ENCODE measurements at places on chromosomes 7 and 10.

DNA sequence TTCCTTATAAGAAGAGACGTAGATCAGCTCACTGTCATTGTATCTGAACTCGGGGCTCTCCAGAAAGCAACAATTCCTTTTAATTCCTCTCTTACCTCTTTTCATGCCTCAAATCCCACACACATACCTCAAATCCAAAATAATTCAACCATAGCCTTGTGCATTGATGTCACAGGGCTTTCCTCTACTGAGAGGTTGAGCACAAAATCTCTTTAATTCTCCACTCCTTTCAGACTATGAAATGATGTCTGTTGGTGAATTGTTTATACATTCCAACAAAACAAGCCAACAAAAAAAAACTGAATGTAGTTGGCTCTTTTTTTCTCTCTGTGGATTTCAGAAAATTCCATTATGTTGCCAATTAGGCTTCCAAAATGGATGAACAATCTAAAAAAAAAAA, 53.2 kb downstream of the BPGM start:
- DNase-seq = no peak

- no peak for DNase-seq
These were observed 312.5 kb upstream of the CHRM2 start for GRCh38 chr7:136555933-136556332.

DNA sequence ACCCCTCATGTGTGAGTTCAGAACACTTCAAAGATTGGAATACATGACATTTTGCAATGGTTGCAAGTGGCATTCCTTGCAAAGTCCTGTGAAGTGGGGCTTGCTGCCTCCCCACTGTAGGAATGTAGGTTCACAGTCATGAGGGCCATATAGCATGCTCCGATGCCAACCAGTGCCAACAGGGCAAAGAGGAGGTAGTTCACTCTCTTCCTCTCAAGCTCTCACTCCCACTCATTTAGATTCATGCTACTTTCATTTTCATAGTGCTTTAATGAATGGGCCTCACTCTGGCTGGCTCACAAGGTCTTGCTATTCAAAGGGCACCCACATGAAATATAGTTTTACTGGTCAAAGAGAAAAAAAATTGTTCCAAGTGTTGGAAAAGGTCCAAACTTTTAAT, 169.9 kb upstream of the AOAH start:
- DNase-seq = no peak

- DNase-seq = no peak
These were observed 624.5 kb upstream of the VSTM2A start for GRCh38 chr7:53917637-53918036.

DNA sequence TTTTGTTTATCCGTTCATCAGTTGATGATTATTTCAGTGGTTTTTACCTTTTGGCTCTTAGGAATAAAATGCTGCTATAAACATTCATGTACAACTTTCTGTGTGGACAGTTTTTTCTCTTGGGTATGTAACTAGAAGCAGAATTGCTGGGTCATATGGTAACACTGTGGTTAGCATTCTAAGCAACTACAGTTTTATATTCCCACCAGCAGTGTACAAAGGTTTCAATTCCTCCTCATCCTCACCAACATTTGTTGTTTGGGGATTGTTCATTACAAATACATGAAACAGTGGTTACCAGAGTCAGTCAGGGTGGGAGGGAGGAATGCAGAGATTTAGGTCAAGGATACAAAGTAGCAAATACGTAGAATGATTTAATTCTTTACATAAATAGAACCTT, 97.0 kb downstream of the NPSR1 start:
- DNase-seq = no peak

- DNase-seq = no peak
These were observed 10.3 kb downstream of the CDHR1 start for GRCh38 chr10:84204610-84205009.

DNA sequence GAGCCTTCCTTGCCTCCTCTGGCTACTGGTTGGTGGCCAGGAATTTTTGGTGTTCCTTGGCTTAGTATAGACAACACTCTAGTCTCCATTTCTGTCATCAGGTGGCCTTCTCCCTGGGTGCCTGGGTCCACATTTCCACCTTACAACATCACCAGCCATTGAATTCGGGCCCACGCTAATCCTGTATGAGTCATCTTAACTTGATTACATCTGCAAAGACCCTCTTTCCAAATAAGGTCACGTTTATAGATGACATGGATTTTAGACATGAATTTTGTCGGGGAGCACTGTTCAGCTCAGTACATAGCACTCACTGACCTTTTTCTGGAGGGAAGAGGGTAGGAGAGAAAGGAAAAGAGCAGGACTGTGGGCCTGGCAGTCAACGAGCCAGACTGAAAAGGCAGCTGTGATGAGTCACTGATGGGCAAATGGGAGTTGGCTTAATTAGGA, 39.4 kb downstream of the MMRN2 start:
- DNase-seq = no peak

GRCh38 chr10:116796910-116797513, 52.3 kb upstream of the ENO4 start:
- DNase-seq = peak; percentile 87

DNA sequence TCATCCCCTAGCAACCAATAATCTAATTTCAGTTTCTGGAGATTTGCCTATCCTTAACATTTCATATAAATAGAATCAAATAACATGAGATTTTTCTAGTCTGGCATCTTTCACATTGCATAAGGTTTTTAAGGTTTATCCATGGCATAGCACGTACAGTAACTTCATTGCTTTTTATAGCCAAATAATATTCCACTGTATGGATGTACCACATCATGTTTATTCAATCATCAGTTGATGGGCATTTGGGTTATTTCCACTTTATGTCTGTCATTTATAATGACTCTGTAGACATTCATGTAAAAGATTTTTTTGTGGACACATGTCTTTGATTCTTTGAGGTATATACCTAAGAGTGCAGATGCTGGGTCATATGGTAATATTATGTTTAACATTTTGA, 1052.6 kb downstream of the DNAJB9 start:
- DNase-seq = no peak

- no peak for DNase-seq
These were observed 73.4 kb downstream of the PAPSS2 start for GRCh38 chr10:87733081-87733480.

DNA sequence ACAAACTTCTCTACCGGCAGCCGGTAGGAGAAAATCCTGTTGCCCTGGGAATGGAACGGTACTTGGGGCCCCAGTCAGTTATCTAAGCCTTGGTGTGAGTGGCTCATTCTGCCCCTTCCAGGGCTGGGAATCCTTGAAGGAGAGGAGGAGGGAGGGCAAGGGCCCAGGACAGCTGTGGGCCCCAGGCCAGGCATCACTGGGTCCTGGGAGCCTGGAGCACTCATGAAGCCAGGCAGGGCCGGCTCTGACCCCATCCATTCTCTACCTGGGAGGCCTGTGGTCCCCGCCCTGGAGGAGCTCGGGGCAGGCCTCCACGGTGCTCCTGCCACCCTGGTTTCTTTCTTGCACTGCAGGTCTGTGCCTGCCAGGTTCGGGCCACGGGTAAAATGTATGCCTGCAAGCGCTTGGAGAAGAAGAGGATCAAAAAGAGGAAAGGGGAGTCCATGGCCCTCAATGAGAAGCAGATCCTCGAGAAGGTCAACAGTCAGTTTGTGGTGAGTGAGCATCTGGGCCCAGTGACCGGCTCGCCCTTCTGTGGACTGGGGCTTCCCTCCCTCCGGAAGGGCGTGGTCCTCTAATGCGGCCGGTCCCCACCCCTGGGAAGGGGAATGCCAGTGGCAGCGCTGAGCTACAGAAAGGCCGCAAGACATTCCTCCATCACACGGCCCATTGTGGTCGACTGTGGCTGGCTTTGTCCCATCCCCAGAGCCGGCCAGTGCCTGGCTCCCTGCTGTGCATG, 111.3 kb downstream of the RGS10 start:
- no peak for DNase-seq

GRCh38 chr10:96660297-96660696, 60.0 kb downstream of the PIK3AP1 start:
- DNase-seq = no peak

DNA sequence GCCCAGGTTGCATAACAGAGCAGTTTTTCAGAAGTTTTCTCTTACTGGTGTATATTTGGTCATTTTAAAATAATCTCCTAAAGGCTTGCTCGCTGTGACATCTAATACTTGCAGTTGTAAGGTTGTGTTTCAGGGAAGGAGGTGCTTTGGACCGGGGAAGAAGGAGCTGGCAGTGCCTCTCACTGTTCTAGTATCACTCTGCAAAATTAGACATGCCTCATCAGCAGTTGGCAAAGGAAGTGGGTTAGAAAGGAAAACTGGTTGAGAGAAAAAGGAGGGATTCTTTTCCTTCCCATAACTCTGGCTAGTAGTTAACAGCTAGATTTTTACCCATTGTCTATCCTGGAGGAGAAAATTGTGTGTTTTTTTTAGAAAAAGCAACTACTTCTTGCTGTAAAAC, 34.8 kb downstream of the CUL1 start:
- DNase-seq = no peak

DNA sequence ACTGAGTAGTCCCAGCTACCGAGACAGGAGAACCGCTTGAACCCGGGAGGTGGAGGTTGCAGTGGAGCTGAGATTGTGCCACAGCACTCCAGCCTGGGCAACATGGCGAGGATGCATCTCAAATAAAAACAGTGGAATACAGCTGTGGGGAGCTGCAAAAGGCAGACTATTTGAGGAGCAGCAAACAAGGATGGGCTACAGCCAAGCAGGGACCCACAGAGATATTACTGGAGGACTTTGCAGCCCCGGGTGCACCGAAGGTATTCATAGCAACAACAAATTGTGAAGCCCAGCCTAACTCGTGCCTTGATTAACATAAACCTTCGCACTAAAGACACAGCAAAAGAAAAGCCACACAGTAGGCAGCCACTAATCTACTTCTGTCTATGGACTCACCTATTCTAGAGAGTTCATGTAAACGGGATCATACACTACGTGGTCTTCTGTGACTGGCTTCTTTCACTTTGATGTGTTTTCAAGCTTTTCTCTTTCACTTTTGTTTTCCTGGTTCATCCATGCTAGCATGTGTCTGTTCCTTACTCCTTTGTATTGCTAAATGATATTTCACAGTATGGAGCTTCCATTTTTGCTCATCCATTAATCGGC, 34.0 kb downstream of the PODXL start:
- DNase-seq = no peak

DNA sequence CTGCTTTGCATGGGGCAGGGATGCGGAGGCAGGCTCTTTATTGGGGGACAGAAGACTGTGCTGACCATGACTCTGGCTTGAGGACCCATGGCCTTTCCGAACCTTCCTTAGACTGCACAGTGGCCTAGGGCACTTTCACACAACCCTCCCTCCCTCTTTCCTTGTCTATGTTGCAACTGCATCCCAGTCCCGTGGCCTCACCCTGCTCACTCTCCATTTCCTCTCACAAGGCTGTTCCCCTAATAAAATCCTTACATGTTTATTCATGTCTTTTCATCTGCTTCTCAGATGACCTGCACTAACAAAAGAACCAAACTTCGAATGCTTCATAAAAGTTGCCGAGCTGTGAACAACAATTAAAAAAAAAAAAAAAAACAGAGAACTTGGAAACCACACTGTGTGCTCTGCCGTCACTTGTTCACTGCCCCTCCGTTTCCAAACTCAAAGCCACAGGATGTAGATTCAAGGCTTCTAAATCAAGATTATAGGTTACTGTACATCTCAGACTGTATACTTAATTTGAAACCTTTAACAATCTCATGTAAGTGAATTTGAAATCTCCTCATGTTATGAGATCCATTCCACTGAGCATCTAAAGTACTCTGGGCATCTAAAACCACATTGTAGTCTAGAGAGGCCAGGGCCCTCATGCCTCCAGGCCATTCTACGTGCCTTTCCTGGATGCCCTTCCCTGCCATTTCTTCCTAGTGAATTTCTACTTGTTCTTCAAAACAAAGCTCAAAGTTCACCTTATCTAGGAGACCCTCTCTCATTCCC, 265.9 kb downstream of the SNX13 start:
- DNase-seq = peak; percentile 69

DNA sequence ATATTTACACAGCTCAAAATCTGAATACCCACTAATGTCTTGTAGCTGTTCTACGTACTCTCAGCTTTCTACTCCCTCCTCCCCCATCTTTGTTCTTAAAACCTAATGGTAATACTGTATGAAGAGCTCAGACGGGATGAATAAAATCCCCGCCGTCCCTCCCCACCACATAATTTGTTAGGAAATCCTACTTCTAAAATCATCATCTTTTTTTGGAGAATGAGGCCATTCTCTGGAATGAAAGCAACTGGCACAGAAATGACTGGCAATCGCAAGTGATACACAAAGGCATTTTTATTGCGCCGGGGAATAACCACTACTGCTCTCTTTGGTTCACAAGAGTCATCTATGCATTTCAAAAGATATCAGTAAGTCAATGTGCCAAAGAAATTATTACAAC, 27.3 kb downstream of the SLC35B4 start:
- DNase-seq = no peak

GRCh38 chr10:80144696-80145131, 12.2 kb downstream of the PLAC9 start:
- DNase-seq = peak; percentile 32

DNA sequence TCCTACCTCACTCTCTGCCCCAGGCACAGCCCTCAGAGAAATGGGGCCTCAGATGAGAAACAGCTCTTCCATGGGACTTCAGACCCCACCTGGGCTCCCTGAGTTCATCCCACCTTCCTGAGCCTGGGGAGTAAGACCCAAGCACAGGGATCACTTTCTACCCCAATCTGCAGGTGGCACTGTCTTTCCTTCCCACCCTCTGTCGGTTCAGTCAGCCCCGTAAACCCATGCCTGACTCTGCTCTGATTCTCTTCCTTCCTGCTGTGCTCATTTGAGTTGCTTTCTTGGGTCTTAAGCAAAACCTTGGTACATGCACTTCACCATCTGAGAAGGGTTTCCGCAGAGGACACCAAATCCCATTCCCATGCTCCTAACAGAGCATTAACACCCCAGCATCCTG, 306.4 kb upstream of the CDC14C start:
- DNase-seq = no peak

DNA sequence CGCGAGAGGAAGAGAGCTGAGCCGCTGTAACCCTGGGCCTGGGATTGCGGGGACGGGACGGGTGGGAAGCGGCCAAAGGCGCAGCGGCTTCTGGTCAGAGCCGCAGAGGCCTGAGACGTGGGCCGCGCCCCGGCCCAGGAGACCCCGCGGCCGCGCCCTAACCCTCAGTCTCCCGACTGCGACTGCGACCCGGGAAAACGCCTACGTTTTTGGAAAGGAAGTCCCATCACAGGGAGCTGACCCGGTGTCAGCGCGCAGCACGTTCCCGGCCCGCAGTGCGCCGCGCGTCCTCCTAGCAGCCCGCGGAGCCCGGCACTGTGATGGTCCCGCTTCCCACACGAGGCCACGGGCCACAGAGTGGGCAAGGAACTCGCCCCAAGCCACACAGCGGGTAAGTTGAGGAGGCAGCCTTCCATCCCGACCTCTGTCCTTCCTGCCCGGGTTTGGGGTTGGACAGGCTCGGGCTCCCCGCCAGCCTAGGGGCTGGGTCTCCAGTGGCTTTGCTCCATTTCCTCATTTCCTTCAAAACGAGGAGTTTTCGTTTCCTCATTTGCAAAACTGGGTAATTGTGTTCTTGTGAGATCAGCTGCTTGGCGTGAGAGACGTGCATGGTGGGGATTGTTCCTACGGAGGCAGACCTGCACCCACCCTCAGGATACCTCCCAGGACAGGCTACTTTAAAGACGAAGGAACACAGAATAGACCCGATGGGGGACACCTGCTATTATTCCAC, 1.2 kb downstream of the GPNMB start:
- peak; percentile 54 for DNase-seq

GRCh38 chr7:158676906-158677305, 27.7 kb downstream of the NCAPG2 start:
- DNase-seq = no peak

- DNase-seq = no peak
These were observed 188.4 kb upstream of the CACNA2D1 start for GRCh38 chr7:82631998-82632397.

- peak; percentile 72 for DNase-seq
These were observed 24.6 kb downstream of the PRSS2 start for GRCh38 chr7:142795339-142795863.
